ENCODE measurements at places on chromosomes 13 and 19.

- DNase-seq = no peak
Measured at GRCh38 chr13:39047560-39047959, 9.3 kb downstream of the NHLRC3 start.

DNA sequence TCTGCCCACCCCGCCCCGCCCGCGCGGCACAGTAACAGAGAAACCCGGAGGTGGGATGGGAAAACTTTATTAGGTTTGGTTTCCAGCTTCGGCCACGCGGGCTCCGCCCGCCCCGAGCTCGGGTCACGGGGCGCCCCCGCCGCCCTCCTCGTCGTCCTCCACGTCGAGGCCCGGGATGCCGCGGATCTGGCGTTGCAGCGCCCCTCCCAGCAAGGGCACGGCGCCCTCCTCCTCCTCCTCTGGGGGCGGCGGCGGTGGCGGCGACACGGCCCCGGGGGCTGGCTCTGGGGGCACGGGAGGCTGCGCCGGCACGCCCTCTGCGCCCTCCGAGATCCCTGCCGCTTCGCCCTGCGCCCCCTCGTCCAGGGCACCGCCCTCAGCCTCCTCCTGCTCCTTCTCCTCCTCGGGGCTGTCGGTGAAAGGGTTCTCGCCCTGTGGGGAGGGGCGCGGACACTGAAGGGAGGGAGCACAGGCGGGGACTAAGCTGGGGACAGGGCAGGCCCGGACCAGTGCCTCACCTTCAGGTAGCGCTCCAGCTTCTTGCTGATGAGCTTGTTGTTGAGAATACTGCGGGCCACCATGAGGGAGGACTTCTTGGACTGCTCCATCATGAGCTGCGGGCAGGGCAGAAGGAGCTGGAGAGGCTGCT, 536 bp upstream of the AKAP8 start:
- DNase-seq = no peak

GRCh38 chr19:5149508-5149907, 180.6 kb downstream of the KDM4B start:
- DNase-seq = no peak

DNA sequence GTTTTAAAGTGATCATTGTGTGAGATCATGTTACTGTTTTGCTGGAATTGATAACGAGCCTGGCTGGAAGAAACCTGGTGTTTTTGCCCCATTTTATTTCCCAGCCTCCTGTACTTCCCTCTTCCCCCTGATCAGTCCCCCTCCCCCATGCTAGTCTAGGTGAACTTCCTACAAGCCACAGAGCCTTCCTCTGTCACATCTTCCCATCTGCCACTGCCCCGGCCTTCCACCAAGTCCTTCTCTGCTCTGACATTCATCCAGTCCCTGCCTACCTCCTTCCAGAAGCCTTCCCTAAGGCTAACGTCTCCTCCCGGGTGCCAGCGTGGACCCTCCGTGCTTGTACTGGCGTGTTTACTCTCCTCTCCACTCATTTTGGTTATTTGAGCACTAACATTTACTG, 14.3 kb downstream of the FARP1 start:
- DNase-seq = no peak

DNA sequence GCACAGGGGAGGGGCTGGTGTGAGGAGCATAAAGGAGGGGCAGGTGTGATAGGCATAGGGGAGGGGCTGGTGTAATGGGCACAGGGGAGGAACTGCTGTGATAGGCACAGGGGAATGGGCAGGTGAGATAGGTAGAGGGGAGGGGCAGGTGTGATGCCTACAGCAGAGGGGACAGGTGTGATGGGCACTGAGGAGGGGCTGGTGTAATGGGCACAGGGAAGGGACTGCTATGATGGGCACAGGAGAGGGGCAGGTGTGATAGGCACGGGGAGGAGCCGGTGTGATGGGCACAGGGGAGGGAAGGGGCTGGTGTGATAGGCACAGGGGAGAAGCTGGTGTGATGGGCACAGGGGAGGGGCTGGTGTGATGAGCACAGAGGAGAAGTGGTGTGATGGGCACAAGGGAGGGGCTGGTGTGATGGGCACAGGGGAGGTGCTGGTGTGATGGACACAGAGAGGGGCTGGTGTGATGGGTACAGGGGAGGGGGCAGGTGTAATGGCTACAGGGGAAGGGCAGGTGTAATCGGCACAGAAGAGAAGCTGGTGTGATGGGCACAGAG, 39.5 kb upstream of the POP4 start:
- DNase-seq = no peak

GRCh38 chr13:113196970-113197737, 11.3 kb downstream of the PCID2 start:
- DNase-seq = no peak

GRCh38 chr19:6271721-6272410, 7.9 kb downstream of the MLLT1 start:
- no peak for DNase-seq

- DNase-seq = no peak
Measured at GRCh38 chr19:21697698-21698097, 69.7 kb downstream of the ZNF100 start.

- DNase-seq = no peak
Measured at GRCh38 chr19:19463348-19464117, 51.8 kb downstream of the TSSK6 start.

- DNase-seq = no peak
Measured at GRCh38 chr19:51000426-51000825, 978 bp downstream of the KLK8 start.

GRCh38 chr19:17966129-17966483, 801 bp upstream of the KCNN1 start:
- DNase-seq = no peak

Data from stimulated activated CD8-positive, alpha-beta memory T cell treated with anti-CD3 and anti-CD28 coated beads, Interleukin-7, amount 100 ng/mL, for 4 hours (primary cell).